Psoas muscle (tissue), 8 donors: ENCODE measurements at places on chromosomes 12 and 14.

- no peak overlapping the region for H3K4me3 ChIP-seq
- no peak overlapping the region for H3K27ac ChIP-seq
- H3K4me1 ChIP-seq, result no peaks in the 10 kb centered on the region
- H3K27me3 ChIP-seq, result no peaks in the 10 kb centered on the region
- H3K36me3 ChIP-seq, result no peaks in the 10 kb centered on the region
Observed at GRCh38 chr14:104187931-104188726, 49.7 kb downstream of the KIF26A start.

- no peak overlapping the region for H3K4me3 ChIP-seq
- no peaks in the 10 kb centered on the region for H3K36me3 ChIP-seq
- H3K27ac ChIP-seq, result no peak overlapping the region
- no peaks in the 10 kb centered on the region for H3K4me1 ChIP-seq
- no peaks in the 10 kb centered on the region for H3K27me3 ChIP-seq
Observed at GRCh38 chr14:24253936-24254335, 9.0 kb downstream of the TGM1 start.

DNA sequence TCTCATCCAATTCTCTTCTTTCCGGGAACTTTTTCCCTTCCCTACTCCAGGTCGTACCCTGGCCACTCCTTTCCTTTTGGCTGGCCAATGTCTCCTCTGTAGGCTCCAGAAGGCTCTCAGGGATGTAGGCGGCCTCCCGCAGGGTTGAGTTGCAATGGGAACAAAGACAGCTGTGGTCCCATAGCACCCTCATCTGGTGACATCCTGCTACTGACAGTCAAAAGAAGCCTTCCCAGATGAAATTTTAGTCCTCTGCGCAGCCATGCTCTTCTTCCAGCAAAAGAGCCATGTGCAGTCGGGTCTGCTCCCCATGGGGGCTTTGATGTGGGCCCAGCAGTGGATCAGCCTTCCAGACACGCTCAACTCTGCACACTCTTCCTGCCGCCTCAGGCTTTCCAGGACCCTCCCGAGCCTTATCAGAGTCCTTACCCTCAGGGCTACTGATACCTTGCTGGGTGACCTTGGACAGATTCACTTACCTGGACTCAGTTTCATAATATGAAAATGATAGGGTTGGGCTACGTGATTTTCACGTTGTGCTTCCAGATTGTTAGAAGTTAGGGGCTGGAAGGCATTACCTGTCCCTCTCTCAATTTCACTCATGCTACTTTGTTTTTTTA lies 5.5 kb upstream of the CELA1 start:
- no peak overlapping the region for H3K4me3 ChIP-seq
- H3K27me3 ChIP-seq, result no peaks in the 10 kb centered on the region
- DNase-seq, result no peak
- no peaks in the 10 kb centered on the region for H3K36me3 ChIP-seq
- H3K27ac ChIP-seq, result no peak overlapping the region

DNA sequence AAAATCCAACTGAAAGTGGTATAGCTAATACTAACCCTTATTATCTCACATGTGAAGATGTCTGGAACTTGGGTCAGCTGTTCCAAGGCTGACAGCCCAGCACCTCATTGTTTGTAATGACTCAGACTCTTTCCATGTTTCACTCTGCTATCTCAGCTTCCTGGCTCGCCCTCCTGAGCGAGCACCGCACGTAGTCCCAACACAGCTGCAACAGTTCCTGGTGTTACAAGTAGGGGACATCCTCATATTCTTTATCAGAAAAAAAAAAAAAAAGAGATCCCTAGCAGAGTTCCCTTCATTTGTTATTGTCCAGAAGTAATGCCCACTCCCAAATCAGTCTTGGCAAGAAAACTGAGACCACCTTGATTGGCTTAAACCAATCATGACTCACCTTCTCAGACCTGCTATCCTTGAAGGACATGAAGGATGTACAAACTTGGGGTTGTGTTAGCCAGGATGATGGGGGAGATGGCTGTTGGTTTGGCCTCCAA lies 92.5 kb downstream of the ADCK1 start:
- no peak for DNase-seq
- no peaks in the 10 kb centered on the region for H3K36me3 ChIP-seq
- no peak overlapping the region for H3K4me3 ChIP-seq
- H3K27ac ChIP-seq, result no peak overlapping the region
- H3K4me1 ChIP-seq, result no peaks in the 10 kb centered on the region

DNA sequence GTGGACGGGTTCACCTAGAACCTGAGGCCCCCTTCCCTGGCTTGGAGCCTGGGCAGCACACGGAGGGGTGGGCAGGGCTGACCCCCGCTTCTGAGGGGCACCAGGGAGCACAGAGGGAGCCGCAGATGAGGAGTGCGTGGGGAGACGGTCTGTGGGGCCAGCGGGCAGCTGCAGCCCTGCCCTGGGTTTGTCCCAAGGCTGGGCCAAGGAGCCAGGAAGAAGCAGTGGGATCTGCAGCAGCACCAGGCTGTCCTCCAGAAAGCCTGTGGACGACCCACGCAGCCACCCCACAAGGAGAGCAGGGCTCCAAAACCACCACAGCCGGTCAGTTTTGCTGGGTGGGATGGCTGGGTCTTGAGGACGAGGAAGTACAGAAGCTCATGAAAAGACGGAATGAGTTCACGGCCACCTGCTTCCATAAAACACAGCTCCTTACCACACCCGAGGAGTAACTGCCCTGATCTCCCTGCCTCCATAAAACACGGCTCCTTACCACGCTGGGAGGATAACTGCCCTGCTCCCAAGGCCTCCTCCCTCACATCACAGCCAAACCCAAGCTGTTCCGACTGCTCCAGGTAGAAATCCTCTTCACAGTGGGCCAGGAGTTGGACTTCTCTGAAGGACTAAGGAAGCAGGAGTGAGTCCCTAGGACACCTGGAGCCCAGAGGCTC lies 9.9 kb upstream of the GOLGA3 start:
- H3K4me3 ChIP-seq, result no peak overlapping the region
- no peak for DNase-seq
- peaks cover 39% of the 10 kb centered on the region for H3K36me3 ChIP-seq
- no peaks in the 10 kb centered on the region for H3K4me1 ChIP-seq
- no peaks in the 10 kb centered on the region for H3K27me3 ChIP-seq
- no peak overlapping the region for H3K27ac ChIP-seq

DNA sequence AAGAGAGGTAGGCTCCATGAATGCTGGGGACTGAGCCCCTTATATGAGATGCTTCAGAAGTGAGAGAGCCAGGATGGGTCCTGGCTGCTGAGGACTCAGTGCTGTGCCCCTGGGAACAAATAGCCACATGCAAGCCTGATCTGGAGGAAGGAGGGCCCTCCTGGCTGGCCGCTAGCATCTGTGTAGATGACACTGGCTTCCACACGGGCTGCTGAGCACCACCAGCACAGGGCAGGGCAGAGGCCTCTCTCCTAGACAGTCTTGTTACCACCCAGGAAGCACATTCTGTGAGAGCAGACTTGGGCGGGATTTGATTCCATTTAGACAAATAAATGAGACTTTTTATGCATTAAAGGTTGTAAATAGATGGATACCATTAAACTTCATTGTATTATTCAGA lies 48.0 kb downstream of the ZNF664 start:
- no peaks in the 10 kb centered on the region for H3K27me3 ChIP-seq
- no peaks in the 10 kb centered on the region for H3K36me3 ChIP-seq
- no peak for DNase-seq
- no peak overlapping the region for H3K27ac ChIP-seq
- peaks cover 2% of the 10 kb centered on the region for H3K4me1 ChIP-seq
- H3K4me3 ChIP-seq, result no peak overlapping the region

DNA sequence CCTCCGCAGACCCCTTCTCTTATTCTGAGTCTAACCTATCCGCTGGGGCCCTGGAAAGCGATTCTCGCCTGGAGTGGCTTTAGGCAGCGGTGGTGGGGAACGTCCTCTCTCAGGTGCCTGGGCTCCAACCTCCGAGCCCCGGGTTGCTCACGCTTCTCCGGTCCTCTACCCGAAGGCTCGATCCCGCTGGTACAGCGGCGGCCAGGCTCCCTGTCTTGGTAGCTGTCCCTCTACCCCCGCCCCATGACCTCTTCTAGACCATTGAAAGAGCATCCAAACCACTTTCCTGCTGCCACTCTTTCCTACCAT lies 505 bp upstream of the HEBP1 start:
- peaks cover 15% of the 10 kb centered on the region for H3K4me1 ChIP-seq
- no peaks in the 10 kb centered on the region for H3K27me3 ChIP-seq
- H3K36me3 ChIP-seq, result no peaks in the 10 kb centered on the region
- H3K4me3 ChIP-seq, result peak overlapping the region; percentile 92
- DNase-seq, result no peak
- peak overlapping the region; percentile 86 for H3K27ac ChIP-seq

GRCh38 chr12:120489018-120489417 lies 6.9 kb upstream of the DYNLL1 start:
- no peak overlapping the region for H3K27ac ChIP-seq
- peaks cover 6% of the 10 kb centered on the region for H3K4me1 ChIP-seq
- H3K27me3 ChIP-seq, result no peaks in the 10 kb centered on the region
- H3K36me3 ChIP-seq, result peaks cover 7% of the 10 kb centered on the region
- DNase-seq, result no peak
- H3K4me3 ChIP-seq, result no peak overlapping the region

- no peak overlapping the region for H3K4me3 ChIP-seq
- H3K27ac ChIP-seq, result no peak overlapping the region
- H3K4me1 ChIP-seq, result no peaks in the 10 kb centered on the region
- DNase-seq, result no peak
- H3K27me3 ChIP-seq, result no peaks in the 10 kb centered on the region
Observed at GRCh38 chr12:79187032-79187431, 322.5 kb downstream of the SYT1 start.

- no peak overlapping the region for H3K4me3 ChIP-seq
- H3K27me3 ChIP-seq, result no peaks in the 10 kb centered on the region
- peaks cover 10% of the 10 kb centered on the region for H3K4me1 ChIP-seq
- DNase-seq, result no peak
- no peaks in the 10 kb centered on the region for H3K36me3 ChIP-seq
Observed at GRCh38 chr12:10753059-10753458, 29.9 kb upstream of the YBX3 start.

DNA sequence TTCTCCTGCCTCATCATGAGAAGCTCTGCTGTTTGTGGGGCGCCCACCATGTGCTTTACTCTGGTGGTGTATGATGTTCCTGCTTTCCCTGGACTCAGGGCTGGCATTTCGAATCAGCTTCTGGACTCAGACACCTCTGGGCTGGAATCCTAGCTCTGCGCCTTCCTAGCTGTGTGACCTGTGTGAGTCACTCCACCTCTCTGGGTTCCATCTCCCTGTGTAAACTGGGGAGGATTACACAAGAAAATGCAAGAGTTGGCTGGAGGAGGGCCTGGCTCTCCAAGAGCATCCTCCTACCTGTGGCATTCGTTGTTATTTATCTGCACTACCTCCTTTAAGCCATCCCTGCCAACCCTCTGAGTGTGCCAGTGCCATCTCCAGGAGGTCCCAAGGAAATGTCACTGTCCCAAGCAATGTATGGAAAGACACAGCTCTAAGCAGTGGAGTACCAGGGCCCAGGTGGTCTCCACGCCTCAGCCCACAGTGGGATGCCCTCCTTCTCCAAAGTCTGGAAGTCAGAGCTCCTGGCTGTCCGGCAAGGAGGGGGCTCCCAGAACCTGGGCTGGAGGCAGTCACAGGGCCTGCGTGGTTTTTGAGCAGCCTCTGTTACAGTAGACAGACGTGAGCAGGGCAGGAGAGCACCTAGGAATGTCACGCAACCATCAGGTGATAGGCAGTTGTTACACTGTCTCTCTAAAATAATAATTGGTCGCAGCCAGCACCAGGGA lies 7.3 kb upstream of the TNFAIP2 start:
- H3K4me3 ChIP-seq, result no peak overlapping the region
- H3K27me3 ChIP-seq, result no peaks in the 10 kb centered on the region
- H3K27ac ChIP-seq, result no peak overlapping the region
- H3K36me3 ChIP-seq, result no peaks in the 10 kb centered on the region
- peaks cover 34% of the 10 kb centered on the region for H3K4me1 ChIP-seq

GRCh38 chr12:132487311-132487741 lies 2.6 kb upstream of the FBRSL1 start:
- peaks cover 14% of the 10 kb centered on the region for H3K4me1 ChIP-seq
- H3K27ac ChIP-seq, result no peak overlapping the region
- no peak overlapping the region for H3K4me3 ChIP-seq
- H3K36me3 ChIP-seq, result no peaks in the 10 kb centered on the region
- DNase-seq, result peak; percentile 14

DNA sequence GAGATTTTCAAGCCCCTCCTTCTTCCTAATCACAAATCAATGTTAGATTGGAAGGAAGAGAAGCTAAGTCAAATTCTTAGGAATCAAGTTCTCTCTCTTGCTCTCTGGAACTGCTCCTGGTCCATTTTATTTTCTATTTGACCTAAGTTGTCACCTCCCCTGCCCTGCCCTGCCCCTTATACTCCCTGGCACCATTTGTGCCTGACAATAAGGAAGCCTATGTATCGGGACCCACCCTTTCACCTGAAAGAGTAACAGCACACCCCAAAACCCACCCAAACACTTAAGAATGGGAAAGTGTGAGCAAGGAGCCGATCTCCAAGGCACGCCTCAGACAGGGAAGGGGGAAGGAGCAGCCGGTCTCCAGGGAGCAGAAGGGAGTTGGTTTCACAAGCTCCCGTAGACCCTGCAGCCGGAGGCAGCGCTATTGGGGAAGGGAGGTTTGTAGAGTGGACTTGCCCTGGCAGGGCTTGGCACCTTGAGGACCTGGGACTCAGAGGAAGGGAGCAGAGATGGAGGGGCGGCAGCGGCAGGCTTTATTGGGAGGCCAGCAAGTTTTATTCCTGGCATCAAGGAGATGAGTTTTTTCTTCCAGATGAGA lies 1.6 kb downstream of the LRRC74A start:
- peak; percentile 18 for DNase-seq
- no peaks in the 10 kb centered on the region for H3K36me3 ChIP-seq
- peak overlapping the region; percentile 31 for H3K27ac ChIP-seq

DNA sequence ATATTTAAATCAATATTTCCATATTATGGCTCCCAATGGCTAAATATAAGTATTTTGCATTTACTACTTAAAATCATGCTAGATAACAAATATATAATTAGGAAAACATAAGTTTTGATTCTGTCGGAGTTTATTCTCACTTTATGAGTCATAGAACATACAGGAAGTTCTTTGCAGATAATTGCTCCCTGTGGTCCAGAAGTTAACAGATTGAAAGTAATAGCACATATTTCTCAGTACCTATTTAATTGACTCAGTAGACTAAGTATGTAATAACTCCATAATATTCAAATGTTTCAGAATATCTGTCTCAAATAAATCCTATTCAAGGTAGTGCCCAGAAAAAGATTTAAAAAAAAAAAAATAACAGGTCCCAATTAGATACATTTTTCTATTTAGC lies 806.0 kb upstream of the ATXN7L3B start:
- H3K4me1 ChIP-seq, result no peaks in the 10 kb centered on the region
- H3K4me3 ChIP-seq, result no peak overlapping the region
- no peaks in the 10 kb centered on the region for H3K27me3 ChIP-seq
- DNase-seq, result no peak
- no peak overlapping the region for H3K27ac ChIP-seq
- H3K36me3 ChIP-seq, result no peaks in the 10 kb centered on the region

DNA sequence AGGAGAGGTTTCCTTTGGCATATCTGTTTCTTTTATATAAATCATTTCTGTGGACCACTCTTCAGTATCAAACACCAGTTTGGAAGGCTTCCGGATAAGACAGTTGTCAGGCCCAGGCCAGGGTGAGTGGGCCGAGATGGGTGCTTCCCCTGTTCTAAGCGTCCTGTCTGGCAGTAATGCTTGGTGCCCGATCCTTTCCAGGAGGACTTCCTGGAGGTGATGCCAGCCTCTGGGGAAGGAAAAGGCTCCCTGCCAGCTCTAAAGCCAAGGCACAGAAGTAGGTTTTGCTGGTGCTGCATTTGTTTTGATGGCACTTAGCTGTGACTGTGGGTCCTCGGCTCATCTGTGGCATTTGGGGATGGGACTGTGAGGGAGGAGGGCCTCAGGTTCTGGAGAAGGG lies 124.4 kb upstream of the RTL1 start:
- DNase-seq, result no peak
- no peak overlapping the region for H3K27ac ChIP-seq
- no peaks in the 10 kb centered on the region for H3K4me1 ChIP-seq
- no peaks in the 10 kb centered on the region for H3K27me3 ChIP-seq
- H3K36me3 ChIP-seq, result no peaks in the 10 kb centered on the region
